ENCODE measurements at places on chromosomes 3 and 15. TPM values are rescaled to one million over a fixed set of nuclear protein-coding genes. Genes with fewer than 3 reads are reported as not detected.

DNA sequence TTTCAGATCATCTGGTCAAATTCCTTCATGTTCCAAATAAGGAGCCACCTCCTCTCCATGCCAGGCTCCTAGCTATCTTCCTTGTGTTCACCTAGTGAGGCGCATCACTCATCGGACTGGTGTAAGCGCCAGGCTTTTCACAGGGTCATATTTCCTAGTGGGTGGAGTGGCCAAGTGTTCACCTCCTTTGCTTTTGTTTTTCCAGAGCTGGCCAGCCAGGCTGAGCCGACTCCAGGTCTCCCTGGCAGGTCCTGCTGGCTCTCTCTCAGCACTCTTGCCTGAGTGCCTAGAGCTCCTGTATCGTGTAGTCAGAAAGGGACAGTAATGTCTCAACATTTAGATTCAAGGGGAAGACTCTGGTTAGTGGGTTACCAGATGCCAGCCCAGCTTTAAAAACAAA is 31.0 kb downstream of the HEG1 start:
- no peak for DNase-seq

GRCh38 chr3:61237858-61238257 is 13.4 kb downstream of the FHIT start:
- no peak for DNase-seq

GRCh38 chr3:146861262-146861661 is 256.1 kb upstream of the PLSCR5 start:
- DNase-seq: no peak

DNA sequence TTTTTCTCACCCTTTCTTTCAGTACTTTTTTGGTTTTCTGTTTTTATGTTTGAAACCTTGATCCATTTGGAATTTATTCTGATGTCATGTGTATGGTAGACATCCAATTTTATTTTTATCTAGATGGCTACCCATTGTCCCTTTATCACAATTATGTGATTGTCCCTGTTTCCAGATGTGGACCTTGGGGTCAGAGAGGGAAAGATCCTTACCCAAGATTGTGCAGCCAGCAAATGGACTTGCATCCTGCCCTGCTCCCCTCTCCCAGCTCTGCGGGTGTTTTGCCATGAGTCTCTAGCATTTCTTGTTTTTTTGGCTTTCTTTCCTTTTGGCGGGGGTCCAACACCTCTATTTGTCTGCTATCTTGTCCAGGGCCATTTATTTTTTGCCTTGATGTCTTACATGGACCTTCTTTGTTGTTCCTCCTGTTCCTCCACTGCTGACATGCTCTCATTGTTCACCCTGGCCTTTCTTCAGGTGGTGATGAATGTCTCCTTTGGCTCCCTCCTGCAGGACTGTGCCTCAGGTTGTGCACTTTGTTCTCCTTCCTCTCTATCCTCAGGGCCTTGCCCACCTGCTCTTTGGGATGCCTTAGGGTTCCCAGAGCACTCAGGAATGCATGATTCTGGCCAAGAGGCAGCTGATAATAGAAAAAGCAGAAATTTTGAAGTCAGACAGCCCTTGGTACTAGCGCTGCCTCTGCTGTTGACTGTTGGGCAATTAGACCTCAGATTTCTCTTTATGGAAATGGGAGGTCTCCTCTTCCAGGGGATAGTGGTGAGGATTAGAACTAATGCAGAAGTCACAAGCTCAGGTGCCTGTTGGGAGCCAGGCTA is 84.3 kb downstream of the EEFSEC start:
- DNase-seq: no peak

The SFMBT1 gene
- polyA plus RNA-seq: 2.0 TPM

GRCh38 chr3:174397848-174398247 is 461.3 kb upstream of the NAALADL2 start:
- no peak for DNase-seq

The CPNE9 gene
- not detected for polyA plus RNA-seq

GRCh38 chr15:79431636-79432344 is at the start of gene MINAR1:
MINAR1 (plus strand) TSS chr15:79432336; CDS start chr15:79456148, 23,812 bp downstream.
- DNase-seq: no peak

The UNC13C gene
- not detected for polyA plus RNA-seq

GRCh38 chr15:71780115-71780976 is 30.0 kb upstream of the NR2E3 start:
- no peak for DNase-seq

DNA sequence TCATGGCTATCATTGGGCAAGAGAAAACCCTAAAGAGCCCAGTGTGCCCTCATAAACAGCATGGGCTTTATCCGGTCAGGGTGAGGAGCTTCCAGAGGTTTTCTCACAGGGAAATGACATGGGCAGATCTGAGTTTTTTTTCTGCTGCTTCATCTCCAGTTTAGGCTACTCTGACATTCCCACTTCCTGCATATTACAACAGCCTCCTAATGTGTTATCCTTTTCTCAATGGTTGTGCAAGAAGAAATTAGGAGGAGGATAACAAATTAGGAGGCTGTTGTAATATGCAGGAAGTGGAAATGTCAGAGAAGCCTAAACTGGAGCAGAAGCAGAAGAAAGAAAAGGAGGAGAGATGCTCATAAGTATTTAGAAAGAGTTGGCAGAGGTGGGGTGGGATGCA is 175.6 kb downstream of the MTHFS start:
- DNase-seq: no peak

- peak; percentile 27 for DNase-seq
These were observed 127.0 kb upstream of the ICE2 start for GRCh38 chr15:60605879-60606307.

The SRPRB gene
- 41.8 TPM for polyA plus RNA-seq

The CCR4 gene
- not detected for polyA plus RNA-seq

- no peak for DNase-seq
These were observed 169.5 kb upstream of the SMAD3 start for GRCh38 chr15:66895794-66896453.

- DNase-seq: no peak
These were observed 247.7 kb downstream of the ZBTB20 start for GRCh38 chr3:114899186-114899931.

GRCh38 chr3:42438758-42439157 is 28.3 kb upstream of the LYZL4 start:
- no peak for DNase-seq

The LDHAL6B gene
- polyA plus RNA-seq: not detected

DNA sequence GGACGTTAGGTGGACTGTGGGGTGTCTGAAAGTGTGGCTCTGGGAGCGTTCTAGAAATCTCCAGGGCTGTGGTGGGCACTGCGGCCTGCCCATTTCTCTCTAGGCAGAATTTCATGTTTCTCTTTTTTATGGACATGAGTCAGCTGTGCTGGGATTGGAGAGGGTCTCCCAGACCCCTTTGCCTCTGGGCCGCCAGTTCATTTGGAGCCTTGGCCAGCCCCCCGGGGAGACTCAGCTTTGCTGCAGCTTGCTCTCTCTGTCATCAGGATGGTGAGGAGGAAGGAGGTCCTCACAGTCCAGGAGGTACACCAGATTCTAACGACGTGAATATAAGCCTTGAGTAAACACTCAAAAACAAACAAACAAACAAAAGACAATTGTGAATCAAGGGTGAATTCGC is 149.6 kb upstream of the RGMA start:
- no peak for DNase-seq

GRCh38 chr15:52808441-52808840 is 18.3 kb upstream of the ONECUT1 start:
- DNase-seq: no peak

DNA sequence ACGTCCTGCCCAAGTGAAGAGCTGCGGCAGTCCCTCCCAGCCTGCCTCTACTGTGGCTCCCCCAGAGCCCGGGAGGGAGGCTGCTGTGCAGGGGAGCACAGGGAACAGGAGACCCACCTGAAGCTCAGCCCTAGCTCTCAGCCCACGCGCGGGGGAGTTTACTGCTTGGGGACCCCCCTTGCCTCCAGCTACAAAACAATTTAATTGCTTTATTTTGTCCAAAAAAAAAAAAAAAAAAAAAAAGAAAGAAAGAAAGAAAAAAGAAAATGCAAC is 78.1 kb downstream of the CLDN11 start:
- DNase-seq: no peak

DNA sequence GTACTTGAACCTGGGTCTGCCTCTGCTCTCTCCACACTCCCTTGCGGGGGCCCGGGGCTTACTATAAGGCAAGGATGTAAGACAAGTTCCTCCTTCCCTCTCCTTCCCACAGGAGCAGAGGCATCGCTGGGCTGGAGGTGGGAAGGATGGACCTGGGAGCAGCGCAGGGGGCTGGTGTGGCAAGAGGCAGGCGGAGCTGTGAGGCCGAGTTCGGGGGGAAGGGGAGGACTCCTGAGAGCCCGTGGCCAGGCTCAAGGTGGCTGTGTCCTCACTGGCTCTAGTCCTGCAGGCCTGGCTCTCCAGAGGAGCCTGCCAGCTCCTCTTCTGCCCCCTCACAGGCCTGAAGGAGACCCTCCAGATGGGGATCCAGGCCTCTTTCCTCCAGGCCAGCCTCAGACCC is 1.0 kb upstream of the NR2E3 start:
- DNase-seq: no peak

DNA sequence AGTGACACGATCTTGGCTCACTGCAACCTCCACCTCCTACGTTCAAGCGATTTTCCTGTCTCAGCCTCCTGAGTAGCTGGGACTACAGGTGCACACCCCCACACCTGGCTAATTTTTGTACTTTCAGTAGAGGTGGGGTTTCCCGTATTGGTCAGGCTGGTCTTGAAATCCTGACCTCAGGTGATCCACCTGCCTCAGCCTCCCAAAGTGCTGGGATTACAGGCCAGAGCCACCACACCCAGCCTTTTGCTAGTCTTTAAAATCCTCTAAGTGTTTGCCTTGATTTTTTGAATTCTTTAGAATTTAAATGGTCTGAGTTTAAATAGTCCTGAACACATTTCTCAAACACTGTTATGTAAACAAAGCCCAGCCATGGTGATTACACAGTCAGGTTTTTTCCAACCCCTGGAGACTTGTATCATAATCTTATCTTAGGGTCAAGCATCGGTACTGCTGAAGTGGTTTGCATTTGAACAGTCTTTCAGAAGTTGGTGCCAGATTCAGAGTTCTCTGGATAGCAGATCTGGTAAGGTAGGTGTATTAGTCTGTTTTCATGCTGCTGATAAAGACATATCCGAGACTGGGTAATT is 28.2 kb upstream of the PIAS1 start:
- DNase-seq: no peak

- peak; percentile 34 for DNase-seq
These were observed 1.9 kb downstream of the AEN start for GRCh38 chr15:88623061-88623460.
